GM19239 (cell line): ENCODE measurements at places on chromosomes 11 and 22.

DNA sequence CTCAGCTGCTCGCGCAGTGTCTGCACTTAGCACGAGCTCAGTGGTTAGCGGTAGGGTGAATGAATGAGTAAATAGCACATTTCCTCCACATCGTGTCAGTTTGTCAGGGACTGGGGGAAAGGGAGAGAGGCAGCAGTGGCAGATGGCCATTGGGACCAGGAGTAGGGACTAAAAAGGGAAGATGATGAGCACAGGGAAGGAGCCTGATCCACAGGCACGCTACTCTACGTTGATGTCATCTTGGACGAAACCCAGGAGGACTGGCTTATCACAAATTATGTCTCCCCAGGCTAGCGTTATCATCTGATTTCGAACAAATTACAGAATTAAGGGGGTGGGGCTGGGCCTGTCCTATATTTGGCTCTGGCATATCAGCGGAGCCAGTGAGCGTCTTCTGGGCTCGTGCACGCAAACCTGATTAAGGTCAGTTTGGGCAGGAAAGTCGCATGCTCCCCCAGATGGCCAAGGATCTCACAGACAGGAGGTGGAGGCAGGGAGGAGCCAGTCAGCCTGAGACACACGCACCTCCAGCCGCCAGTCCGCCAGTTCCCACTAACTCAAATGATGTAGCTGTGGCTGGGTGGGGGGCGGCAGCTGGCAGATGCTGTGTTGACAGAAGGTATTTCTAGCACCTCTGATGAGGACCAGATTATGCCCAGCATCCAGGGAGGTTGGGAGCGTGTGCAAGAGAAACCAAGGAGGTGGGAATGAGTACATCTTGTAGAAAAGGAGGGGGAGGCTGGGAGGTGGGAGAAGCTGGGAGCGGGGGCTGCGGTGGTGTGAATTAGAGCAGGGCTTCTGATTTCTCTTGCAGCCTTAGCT lies 97.4 kb upstream of the PRDM11 start:
- no peak for DNase-seq

- DNase-seq, result no peak
Measured at GRCh38 chr11:61384271-61385242, 7.8 kb upstream of the TMEM216 start.

GRCh38 chr11:76551400-76551799 lies 106.6 kb downstream of the EMSY start:
- no peak for DNase-seq

GRCh38 chr11:115736146-115736545 lies 231.9 kb upstream of the CADM1 start:
- no peak for DNase-seq

DNA sequence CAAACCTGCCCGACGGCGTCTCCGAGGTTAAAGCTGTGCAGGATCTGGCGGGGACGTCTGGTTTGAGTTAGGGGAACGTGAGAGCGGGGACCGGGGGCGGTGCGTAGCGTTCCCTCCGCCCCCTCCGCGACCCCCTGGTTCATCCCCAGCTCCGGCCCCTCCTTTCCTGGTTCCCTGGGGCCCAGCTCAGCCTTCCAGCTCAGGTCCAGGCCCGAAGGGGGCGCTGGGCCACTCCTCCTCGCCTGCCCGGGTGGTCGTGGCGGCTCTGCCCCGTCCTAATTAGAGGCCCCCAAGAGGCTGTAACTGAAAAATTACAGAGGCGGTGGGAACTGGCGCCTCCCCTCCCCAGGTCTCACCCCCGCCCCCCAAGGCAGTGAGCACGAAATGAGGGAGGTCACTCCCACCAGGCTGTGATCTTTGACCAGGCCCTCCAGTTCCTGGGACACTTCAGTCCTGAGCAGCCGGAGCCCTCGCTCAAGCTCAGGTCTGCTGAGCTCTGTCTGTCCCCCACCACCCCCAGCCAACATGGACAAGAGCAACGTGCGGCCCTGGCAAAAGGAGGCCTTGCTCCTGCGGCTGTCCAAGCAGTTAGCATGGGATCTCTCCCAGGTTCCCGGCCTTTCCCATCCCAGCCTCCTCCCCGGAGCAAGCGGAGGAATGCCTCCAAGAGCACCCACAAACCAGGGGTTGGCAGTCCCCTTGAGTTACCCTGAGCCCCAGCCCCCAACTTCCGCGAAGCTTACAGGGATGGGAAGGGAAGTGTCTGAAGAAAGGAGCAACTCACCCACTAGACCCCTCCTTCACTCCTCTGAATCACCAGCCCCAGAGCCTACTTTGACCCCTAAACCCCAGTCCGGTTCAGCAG lies 3.3 kb downstream of the CD248 start:
- DNase-seq, result no peak

DNA sequence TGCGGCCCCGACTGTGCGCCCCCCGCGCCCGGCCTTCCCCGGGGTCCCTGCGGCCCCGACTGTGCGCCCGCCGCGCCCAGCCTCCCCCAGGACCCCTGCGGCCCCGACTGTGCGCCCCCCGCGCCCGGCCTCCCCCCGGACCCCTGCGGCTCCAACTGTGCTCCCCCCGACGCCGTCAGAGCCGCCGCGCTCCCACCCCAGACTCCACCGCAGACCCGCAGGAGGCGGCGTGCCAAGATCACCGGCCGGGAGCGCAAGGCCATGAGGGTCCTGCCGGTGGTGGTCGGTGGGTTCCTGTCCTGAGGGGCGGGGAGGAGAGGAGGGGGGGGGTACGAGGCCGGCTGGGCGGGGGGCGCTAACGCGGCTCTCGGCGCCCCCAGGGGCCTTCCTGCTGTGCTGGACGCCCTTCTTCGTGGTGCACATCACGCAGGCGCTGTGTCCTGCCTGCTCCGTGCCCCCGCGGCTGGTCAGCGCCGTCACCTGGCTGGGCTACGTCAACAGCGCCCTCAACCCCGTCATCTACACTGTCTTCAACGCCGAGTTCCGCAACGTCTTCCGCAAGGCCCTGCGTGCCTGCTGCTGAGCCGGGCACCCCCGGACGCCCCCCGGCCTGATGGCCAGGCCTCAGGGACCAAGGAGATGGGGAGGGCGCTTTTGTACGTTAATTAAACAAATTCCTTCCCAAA lies 3.1 kb downstream of the DRD4 start:
- DNase-seq, result no peak
